ENCODE measurements at places on chromosomes 5 and 9.
A peak's percentile ranks its signal among the peaks of the same experiment; 100 is the strongest.

- DNase-seq = no peak
Measured at GRCh38 chr5:179233909-179234562, 111.2 kb downstream of the ADAMTS2 start.

GRCh38 chr5:68918306-68918705, 175.5 kb upstream of the SLC30A5 start:
- no peak for DNase-seq

- no peak for DNase-seq
Measured at GRCh38 chr5:173282916-173283315, 45.3 kb downstream of the STC2 start.

- DNase-seq = peak; percentile 78
Measured at GRCh38 chr9:127937388-127938297, at the start of gene DPM2. TSS of gene DPM2 (minus strand) at chr9:127937854. CDS start at chr9:127937820, 34 bp downstream.

DNA sequence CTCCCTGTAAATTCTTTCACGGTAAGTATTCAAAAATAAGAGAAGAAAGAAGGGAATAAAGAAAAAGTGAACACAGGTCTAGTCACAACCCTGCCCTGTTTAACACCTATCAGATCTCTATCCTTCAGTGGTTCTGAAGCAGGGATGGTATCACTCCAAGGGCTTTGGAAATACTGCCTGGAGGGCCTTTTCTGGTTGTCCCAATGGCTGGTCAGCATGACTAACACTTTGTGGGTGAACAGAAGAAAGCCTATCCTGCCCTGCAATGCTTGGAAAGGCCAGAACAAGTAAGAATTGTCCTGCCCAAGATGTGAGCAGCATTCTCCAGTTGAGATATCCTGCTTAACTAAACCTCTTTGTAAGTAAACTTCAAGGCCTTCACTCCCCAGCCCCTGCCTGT, 124.9 kb downstream of the TMEM167A start:
- no peak for DNase-seq

- no peak for DNase-seq
Measured at GRCh38 chr5:94615862-94616261, 2.5 kb downstream of the KIAA0825 start.

GRCh38 chr9:2289263-2289662, 274.1 kb downstream of the SMARCA2 start:
- DNase-seq = no peak

DNA sequence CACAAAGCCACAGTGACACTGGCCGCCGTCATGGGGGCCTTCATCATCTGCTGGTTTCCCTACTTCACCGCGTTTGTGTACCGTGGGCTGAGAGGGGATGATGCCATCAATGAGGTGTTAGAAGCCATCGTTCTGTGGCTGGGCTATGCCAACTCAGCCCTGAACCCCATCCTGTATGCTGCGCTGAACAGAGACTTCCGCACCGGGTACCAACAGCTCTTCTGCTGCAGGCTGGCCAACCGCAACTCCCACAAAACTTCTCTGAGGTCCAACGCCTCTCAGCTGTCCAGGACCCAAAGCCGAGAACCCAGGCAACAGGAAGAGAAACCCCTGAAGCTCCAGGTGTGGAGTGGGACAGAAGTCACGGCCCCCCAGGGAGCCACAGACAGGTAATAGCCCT, 26.1 kb downstream of the HRH2 start:
- DNase-seq = no peak

GRCh38 chr5:167765352-167765751, 526.1 kb upstream of the WWC1 start:
- no peak for DNase-seq

- no peak for DNase-seq
Measured at GRCh38 chr9:28014212-28014611, 440.9 kb upstream of the C9orf72 start.

- no peak for DNase-seq
Measured at GRCh38 chr5:148268566-148268965, at the start of gene SPINK13. TSS of gene SPINK13 (plus strand) at chr5:148268794. CDS start at chr5:148270073, 1,279 bp downstream.

- no peak for DNase-seq
Measured at GRCh38 chr5:68730220-68730978, 363.4 kb upstream of the SLC30A5 start.

GRCh38 chr9:97880336-97880735, 27.3 kb downstream of the FOXE1 start:
- no peak for DNase-seq

GRCh38 chr9:3946840-3947587, 352.9 kb downstream of the GLIS3 start:
- no peak for DNase-seq

DNA sequence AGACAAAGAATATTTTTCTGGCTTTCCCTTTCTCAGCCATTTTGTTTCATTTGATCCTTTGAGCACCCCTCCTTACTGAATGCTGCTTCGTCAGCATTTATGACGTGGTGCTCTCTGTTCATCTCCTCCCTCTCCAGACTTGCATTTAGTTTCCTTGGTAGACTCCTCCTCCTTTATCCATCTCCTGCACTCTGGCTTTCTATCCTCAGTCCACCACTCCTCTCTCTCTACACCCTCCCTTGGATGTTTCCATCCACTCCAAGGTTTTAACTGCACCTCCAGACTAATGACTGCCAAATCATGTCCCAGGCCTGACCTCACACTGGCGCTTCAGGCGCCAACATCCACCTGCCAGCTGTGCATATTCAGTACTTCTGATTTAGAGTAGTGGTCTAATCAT, 245.4 kb downstream of the RAB3C start:
- no peak for DNase-seq

DNA sequence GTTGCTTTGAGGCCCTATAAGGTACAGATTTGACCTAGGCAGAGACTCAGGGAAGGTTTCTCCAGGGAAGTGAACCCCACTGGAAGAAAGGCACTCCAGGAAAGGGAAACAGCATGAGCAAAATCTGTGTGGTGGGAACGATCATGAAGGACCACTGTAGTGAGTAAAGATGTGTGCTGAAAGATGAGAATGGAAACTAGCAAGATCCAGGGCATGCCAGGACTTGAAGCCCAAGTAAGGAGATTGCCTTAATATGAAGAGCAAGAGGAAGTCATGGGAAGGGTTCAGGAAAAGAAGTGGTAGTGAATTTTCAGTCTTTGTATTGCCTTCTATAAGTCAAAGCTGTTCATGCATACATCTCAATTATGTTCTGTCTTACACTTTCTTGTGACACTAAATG, 55.2 kb upstream of the SLIT3 start:
- DNase-seq = no peak

- DNase-seq = no peak
Measured at GRCh38 chr5:54387659-54388232, 67.8 kb upstream of the HSPB3 start.

DNA sequence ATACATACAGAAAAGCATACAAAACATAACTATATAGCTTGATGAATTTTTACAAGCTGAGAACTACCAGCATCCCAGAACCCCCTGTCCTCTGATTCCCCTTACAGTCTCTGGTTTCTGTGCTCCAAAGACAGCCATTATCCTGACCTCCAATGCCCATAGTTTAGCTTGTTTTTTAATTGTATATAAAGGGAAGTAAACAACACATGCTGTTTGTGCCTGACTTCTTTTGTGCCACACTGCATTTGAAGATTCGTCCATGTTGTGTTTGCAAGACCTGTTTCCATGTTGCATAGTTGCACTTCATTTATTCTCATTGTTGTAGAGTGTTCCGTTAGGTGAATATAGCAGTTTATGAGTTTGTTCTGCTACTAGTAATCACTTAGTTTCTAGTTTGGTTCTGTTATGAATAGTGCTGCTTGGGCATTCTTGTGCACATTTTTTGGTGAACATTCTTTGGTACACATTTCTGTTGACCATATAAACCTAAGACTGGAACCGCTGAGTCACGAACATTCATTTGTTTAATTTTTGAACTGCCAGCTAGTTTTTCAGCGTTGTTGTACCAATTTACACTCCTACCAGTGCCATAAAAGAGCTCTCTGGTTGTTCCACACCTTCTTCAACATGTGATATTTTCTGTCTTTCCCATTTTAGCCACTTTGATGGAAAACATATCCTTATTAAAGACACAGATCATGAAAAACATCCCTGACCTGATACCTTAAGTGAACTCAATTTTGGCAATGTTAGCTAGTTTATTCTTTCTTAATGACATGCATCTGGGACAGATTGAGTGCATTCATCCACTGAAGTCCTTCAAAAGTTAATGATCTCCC, 78.1 kb upstream of the ANXA1 start:
- DNase-seq = no peak

DNA sequence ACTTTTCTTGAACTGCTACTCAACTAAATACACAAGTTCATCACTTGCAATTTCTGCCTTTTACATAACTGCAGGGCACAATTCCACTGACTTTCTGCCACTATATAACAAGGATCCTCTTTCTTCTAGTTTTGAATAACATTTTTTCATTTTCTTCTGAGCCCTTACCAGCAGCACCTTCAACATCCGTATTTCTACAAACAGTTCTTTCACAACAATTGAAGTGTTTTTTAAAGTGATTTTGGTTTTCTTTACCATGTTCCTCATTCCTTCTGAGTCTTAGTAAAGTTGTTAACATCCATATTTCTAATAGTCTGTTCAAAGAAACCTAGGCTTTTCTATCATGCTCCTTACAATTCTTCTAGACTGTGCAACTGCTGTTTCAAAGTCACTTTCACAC, 127.2 kb upstream of the PITX1 start:
- no peak for DNase-seq

GRCh38 chr9:25254051-25254450, 424.2 kb downstream of the TUSC1 start:
- no peak for DNase-seq

DNA sequence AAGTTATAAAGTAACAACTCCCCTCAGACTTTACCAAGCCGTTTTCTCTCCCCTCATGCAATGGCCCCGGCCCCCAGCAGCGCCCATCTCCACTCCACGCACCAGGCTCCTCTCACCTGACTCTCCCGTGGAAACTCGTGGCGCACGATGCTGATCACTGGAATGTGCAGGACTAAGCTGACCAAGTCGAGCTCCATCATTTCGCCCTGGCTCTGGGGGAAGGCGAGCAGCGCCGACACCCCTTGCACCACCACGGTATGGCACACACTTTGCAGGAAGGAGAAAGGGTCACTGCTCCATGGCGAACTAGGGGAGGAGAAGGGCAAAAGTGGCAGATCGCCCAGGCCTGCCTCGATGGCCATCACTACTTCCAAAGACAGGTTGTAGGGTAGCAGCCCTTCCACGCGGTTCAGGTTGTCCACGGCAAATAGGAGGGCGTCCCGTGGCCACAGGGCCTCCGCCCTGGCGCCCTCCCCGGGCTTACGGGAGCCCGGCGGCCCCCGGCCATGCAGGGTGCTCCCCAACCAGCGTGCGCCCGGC, 1.2 kb downstream of the GRIN3A start:
- DNase-seq = no peak

- DNase-seq = no peak
Measured at GRCh38 chr5:75639535-75640311, 28.5 kb downstream of the ANKDD1B start.

GRCh38 chr9:16622541-16622940, 247.9 kb downstream of the BNC2 start:
- no peak for DNase-seq

GRCh38 chr5:172866802-172867748, 33.0 kb downstream of the ERGIC1 start:
- no peak for DNase-seq

DNA sequence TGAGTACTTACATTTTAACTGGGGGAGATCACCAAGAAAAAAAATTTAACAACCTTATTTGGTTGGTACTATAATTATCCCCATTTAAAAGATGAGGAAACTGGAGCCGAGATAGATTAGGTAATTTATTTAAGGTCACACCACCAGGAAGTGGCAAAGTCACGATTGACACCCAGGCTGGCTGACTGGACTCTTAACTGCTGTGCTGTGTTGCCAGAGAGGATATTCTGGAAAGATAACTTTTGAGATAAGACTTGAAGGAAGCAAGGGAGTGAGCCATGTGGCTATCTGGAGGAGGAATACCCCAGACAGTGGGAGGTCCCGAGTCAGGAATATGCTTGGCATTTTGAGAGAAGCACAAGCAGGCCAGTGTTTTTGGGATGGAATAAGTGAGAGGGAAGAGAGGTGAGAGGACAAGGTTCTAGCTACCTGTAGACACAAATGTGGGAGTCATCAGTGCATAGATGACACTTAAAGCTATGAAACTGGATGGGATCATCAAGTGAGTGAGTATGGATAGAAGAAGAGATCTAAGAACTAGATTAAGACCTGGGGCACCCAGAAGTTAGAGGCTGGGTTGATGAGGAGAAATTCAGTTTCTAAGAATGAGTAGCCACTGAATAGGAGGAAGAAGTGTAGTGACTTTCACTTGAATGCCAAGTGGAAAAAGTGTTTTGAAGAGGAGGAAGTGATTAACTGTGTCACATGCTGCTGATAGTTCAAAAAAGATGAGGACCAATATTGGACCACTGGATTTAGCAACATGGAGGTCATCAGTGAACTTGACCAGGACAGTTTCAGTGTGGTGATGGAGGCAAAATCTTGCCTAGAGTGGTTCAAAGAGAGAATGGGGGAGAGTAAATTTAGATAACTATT, 25.6 kb downstream of the PDE8B start:
- no peak for DNase-seq

DNA sequence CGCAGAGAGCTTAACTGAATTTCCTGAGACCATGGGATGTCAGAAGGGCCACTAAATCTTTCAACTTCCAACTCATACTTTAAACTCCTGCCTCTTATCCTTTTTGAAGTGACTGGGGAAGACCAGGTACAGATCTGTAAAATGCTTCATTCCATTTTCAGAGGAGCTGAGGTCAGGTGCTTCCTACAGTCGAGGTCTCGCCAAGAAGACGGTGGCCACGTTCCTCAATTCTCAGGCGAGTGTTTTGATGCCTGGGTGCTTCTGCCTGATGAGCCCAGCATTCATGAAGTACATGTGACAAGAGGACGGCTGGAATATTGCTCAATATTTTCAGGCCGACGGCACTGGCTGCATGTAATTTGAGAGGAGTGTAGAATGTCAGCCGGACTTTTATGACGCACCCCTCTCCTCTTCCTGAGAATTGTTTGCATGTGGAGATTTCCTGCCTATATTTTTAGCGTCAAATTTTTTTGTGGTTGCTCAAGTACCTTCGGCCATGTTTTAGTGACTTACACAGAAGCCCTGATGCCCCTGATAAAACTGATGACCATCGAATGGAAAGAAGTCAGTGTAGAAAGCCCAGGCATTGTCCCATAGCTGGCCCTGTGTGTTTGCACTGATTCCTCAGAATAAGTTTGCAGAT, 38.8 kb upstream of the GLRX start:
- DNase-seq = no peak
